ENCODE measurements at places on chromosomes 4 and X.

DNA sequence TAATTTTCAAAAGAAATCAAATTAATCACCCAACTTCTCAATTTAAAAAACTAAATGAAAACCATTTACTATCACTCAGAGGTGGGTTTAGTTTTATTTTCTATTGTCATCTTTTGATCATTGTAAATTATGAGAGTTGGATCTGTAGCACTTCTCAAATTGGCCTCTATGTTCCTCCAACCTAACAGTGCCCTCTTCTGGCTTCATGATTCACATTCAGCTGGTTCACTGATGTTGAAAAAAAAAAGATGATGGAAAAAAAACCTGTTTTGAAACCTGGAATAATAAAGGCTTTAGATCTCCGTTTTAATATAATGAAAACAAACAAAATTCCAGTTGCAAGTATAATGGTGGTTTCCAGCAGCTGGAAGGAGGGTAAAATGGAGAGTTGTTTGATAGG, 2.4 kb upstream of the NBDY start:
- DNase-seq: peak; percentile 42

DNA sequence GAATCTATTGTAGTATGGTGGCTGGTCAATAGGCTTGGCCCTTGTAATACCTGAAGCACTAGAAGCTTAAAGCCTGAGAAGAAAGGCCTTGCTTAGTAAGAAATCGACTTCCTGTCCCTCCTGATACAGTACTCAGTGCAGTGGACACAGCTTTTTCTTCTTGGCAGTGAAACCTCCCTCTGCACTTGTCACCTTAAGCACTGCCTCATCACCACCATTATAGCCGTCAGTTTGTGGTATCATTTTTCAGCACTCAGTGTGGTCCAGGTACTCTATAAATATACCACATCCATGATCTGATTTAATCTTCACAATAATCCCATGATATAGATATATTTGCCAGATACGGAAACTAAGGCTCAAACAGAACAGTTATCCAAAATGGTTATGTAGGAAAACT, 75.2 kb downstream of the PALLD start:
- DNase-seq: no peak

- DNase-seq: no peak
These were observed 426.8 kb downstream of the HNRNPD start for GRCh38 chr4:81946996-81947395.

- no peak for DNase-seq
These were observed 69.5 kb downstream of the PARM1 start for GRCh38 chr4:75002381-75002780.

DNA sequence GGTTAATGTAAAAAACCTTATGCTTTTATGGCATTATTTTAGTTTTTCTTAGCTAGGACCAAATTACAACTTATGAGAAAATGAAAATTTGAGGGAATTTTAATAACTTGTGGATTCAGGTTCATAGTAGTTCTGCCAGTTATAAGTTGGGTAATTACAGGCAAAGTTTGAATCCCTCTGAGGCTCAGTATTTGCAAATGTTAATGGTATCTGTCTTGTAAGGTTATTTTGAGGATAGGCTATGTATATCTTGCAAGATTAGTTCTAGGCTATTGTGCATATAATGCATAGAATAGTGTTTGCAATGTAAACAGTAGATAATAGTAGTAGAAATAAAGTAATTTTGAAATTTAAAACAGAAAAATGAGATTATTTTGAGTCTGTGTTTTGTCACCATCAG, 44.7 kb upstream of the CCSER1 start:
- no peak for DNase-seq

DNA sequence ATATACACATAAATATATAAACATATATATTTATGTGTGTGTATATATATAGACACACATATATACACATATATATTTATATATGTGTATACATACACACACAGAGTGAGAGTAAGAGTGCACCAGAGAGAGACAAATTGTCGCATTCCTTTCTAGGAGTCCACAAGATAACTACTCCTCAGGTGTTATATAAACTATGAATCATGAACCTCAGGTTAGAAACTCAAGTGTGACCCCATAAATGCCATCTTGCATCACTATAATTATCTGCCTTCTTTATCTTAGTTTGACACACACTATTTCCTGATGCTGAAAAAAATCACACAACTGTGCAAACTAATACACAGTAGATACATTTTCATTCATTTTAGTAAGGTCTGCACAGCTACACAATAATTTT, 135.2 kb downstream of the PPARGC1A start:
- no peak for DNase-seq

DNA sequence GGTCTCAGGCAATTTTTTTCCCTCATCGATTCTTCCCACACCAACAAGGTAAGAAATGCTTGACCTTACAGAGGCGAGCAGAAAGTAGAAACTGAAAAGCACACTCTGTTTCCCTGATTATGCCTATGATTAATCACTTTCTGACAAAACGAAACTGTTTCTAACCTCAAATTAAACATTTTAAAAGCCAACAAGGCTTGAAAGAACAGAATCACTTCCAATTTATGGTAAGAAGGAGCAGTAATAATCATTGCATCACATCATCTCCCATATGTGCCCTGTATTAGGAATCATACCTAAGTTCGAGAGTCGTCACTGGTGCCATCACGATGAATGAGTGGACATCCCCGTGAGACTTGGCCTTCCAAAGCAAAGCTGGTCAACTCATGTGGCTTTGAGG, 12.5 kb upstream of the CXCL13 start:
- no peak for DNase-seq

DNA sequence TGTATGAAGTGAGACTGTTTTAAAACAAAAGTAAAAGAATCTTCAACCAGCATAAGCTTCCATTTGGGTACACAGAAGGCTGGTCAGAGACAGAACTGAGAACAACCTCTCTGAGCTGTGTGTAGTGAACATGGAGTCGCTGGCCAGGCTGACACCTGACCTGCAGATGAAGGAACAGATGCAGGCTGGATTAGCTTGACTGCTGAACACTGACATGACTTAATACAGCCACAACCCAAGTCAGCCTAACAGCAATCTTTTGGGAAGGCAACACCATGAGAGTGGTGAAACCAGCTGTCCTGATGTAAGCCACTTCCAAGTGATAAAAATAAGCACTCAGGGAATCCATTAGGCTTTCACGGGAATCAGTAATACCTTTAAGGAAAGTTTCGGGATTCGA, 10.1 kb downstream of the SCARB2 start:
- no peak for DNase-seq

DNA sequence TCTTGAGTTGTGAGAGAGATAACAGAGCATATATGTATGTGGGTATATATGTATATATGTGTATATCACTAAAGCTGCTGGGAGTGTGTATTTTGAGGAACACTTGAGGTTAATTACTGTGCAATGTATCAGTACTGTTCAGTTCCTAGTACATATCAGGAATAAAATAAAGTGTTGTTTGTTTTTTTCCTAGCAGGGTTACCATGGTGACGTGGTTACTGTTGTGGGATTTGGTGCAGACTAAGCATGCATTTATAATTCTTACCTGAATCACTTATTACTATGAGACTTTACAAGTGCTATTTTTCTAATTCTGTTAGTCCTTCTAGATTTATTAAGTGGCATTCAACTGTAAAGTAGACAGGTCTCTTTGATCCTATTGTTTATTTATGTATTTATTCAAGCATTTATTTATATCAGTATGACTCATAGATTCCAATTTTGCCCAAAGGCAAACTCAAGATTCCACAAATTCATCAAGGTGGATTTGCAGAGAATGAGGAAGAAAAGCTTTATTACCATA, 26.9 kb upstream of the BEX4 start:
- no peak for DNase-seq

- DNase-seq: peak; percentile 52
These were observed 27.1 kb upstream of the SLC9B1 start for GRCh38 chr4:103046416-103047290.

- no peak for DNase-seq
These were observed 275.4 kb upstream of the CPEB2 start for GRCh38 chr4:14726877-14727361.

GRCh38 chrX:110086916-110087484, 84.1 kb downstream of the TMEM164 start:
- DNase-seq: no peak

DNA sequence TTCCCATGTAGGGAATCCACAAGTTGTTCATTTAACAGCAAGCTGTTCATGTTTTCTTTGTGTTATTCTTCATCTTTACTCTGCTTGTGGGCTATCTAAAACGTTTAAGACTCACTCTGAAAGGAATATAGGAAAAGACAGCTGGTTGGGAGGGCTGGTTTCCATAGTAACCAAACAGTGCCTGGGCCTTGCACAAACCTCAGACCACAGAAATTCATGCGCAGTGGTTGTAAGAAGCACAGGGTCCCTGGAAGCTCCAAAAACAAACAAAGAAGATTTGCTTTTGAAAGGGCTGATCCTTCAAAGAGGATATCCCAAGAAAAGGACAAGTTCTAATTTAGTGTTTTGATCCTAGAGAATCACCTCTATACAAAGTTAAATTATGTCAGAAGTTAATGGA, 7.8 kb downstream of the SERTM2 start:
- peak; percentile 86 for DNase-seq

GRCh38 chrX:68874076-68874475, 45.3 kb downstream of the EFNB1 start:
- DNase-seq: no peak

GRCh38 chr4:5839751-5840674, 52.9 kb downstream of the CRMP1 start:
- no peak for DNase-seq

DNA sequence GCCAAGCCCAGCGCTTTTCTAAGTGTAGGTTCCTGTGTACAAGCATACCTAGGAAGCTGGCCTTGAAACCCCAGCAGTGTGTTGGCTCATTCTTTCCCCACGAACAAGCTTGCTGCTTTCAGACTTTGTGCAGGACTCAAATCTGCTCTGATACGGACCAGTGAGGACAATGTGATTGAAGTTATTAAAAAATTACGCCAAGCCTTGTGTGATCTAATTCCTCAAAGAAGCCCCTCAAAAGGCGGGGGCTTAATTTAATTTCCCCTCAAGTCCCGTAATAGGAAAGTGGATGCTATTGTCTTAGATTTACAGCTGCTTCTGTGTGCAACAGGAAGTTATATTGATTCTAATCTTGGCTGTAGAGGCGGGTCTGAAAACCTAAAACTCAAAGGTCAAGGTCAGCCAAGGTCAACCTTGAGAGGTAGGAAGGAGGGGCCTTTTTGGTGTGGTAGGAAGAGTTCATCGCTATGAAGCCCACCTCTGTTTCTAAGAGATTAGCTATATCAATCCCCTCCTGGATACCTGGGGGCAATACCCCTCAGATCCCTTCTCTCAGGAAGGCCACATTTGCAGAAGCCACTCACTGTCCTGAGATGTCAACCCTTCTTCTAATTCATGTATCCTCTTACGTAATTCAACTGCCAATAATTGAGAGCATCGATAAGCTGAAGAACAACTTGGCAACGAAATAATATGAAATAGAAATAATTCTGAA, 45.1 kb downstream of the TBC1D9 start:
- no peak for DNase-seq

DNA sequence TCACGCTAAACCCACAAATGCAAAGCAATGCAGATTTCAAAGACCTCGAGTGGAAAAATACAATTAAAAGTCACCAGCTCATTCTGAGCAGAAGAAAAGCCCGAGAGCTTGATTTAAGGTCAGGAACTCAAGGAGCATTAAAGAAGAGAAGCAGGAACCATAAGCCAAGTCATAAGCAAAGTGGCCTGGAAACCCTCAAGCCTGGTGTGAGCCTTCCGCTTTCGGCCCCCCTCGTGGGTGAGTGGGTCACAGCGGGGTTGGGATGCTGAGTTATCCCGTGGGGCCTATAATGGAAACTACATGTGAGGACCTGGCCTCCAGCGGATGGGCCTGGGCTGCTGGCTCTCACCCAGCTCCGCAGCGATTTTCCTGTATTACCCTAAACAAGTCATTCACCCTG, 504.3 kb downstream of the RAB28 start:
- DNase-seq: no peak
